ENCODE measurements at places on chromosomes 11 and 22. TPM values are rescaled to one million over a fixed set of nuclear protein-coding genes. Genes with fewer than 3 reads are reported as not detected.

The NXPE4 gene
- not detected for total RNA-seq

The SLC22A12 gene
- not detected for total RNA-seq

The ZNF70 gene
- 11.4 TPM for total RNA-seq

The FBXO7 gene
- total RNA-seq: 82.8 TPM

The C11orf21 gene
- total RNA-seq: not detected

The SCGB1A1 gene
- total RNA-seq: not detected

The KRTAP5-11 gene
- total RNA-seq: not detected

The KREMEN1 gene
- total RNA-seq: 3.9 TPM

The PTS gene
- total RNA-seq: 39.7 TPM

The EFCAB6 gene
- total RNA-seq: 2.3 TPM

The GAB4 gene
- not detected for total RNA-seq

The OR52H1 gene
- total RNA-seq: not detected

The CFAP300 gene
- total RNA-seq: 6.4 TPM

The ELF5 gene
- total RNA-seq: not detected

The PHF21B gene
- 36.5 TPM for total RNA-seq

The RPL3 gene
- total RNA-seq: 2,333 TPM

The CASP5 gene
- not detected for total RNA-seq

The PRRG4 gene
- not detected for total RNA-seq

The TENM4 gene
- 38.1 TPM for total RNA-seq

The SBF1 gene
- 130 TPM for total RNA-seq

The TOLLIP gene
- 38.0 TPM for total RNA-seq

The TMPRSS13 gene
- not detected for total RNA-seq

The TMEM86A gene
- 1.7 TPM for total RNA-seq

The SMIM35 gene
- total RNA-seq: not detected

The OR51E1 gene
- total RNA-seq: not detected

The GGTLC3 gene
- not detected for total RNA-seq

The CALCA gene
- total RNA-seq: not detected
